ENCODE measurements at places on chromosomes 5 and 9. TPM values are rescaled to one million over a fixed set of nuclear protein-coding genes. Genes with fewer than 3 reads are reported as not detected.

DNA sequence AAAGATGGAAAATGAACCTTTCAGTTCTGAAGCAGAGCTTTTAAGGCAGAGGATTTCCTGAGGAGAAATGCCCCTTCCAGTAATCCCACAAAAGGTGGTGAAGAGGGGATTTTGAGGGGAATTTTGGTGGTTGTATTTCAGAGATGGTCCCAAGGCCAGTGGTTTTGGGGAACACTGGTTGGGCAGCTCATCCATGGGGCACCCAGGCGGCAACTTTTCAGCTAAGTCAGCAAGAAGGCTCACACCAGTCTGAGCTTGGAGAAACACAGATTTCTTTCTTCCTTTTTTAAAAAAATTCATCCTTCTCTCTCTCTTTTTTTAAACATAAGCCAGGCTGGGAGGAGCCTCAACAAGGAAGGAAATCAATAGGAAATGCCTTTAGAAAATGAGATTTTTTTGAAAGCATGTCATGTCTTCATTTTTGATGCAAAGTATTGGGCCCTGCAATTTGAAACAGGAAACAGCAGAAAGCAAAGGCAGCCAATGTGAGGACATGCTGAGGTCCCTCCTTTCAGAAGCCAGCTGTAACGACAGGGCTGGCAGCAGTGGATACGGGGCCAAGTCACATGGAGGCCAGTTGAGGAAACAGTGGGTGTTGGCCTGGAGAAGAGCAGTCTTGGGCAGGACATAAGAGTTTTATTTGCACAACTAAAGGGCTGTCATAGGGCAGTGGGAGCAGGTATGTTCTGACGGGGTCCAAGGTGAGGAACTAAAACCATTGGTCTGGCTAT is 155.3 kb upstream of the KLF4 start:
- DNase-seq = no peak

MOB3B gene
- total RNA-seq = 3.0 TPM

DNA sequence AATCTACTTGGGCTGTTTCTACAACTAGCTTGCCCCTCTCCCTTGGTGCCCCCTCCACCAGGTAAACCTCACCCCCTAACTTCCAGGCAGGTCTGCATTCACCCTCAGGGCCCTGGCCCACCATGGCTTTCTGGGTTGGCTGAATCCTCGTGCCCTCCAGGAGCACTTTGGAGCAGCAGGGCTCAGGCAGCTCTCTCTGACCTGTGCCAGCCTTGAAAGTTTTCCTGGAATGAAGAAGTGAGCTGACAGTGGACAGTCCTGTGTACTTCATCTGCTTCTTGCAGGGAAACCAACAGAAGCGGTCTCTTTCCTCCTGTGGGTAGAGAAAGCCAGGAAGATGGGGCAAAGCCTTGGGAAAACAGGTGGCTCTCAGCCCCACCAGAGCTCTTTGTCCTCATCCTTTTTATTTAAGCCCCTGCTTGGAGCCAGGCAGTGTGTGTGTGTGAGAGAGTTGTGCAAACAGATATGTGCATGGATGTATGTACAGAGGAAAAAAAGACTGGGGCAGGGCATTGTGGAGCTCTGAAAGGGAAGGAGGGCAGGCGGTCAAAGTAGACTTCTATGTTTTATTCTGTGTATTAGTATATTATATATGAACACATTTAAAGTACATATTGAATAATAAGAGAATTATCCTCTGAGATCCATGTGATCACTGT is 62.3 kb upstream of the SPRY4 start:
- DNase-seq = no peak

DNA sequence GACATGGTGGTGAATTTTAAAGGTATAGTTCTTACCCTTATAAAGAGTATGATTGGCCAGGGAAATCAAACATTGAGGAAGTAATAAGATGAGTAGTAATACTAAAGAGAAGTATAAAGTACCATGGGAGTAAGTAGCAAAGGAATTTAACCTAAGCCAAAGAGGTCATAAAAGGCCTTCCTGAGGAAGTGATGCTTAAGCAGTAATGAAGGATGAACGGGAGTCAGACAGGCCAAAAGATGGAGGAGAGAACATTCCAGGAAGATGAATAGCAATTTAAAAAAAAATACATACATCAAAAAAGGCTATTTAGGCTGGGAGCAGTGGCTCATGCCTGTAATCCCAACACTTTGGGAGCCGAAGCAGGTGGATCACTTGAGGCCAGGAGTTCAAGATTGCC is 29.0 kb downstream of the KLHL3 start:
- no peak for DNase-seq

- DNase-seq = no peak
These were observed 4.3 kb downstream of the RPL12 start for GRCh38 chr9:127446713-127447415.

DNA sequence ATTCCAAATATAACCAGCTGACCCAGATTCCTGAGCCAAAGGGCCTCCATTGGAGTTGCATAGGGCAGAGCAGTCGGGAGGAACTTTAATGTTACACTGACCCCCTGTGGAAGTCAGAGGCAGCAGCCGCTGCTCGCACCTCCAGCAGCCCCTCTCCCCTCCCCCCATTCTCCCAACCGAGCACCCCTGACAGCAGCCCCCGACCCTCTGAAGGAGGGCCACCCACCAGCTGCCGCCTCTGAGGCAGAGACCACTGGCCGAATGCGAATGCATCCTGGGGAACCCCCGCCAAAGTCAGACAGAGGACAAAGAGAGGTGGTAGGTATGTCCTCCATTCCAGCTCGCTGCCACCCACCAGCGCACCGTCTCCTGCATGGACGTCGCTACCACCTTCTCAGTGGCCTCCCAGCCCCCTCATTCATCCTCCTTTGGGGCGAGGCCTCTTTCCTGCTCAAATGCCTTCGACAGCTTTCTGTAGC is 231.0 kb downstream of the CDK5RAP2 start:
- DNase-seq = peak; percentile 38

DNA sequence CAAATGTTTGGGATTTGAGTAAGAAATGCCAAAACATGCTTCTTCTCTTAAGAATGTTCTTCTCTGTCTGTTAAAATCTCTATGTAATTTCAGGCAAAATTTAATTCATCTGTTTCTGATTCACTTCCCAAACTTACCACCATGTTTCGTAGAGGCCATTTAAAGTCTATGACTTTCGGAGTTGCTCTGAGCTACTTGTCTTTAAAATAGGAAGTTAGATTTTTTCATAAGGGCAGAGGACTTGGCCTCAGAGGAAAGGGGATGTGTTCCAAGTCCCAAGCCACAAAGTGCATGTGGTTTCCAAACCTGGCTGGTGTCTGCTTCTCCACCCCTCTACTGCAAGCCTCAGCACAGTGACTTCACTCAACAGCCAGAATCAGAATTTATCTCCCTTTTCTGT is 111.3 kb upstream of the ADRA1B start:
- DNase-seq = no peak

DNA sequence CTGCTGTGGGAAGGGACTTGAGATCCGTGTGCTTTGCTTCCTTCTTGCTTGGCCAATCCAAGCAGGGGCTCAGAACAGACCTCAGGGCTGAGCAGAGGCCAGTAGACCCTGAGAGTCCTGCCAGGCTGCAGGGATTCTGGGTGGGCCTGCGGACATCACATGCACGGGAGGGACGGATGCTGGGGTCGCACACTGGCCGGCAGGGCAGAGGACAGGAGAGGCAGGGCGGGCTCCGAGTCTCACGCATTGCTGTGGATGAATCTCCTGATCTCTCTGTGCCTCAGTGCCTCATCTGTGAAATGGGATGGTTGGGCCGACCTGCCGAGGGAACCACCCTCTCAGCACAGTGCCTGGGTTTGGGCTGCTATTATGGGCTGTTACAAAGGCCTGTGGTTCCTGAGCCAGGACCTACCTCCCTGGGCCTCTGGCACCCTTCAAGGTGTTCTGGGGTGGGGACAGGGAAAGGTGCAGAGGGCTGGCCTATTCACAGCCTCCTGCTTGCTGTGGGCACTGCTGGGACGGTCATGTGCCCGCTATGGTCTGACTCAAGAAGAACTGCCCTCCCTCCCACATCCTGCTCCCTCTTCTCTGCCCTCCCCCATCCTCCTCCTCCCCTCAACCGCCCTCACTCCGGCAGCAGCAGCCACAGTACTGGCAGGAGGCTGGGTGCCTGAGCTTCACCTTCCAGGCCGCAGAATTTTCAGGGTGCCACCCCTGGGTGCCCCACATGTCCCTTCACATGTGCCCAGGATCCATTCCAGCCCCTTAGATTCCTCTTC is 43.3 kb downstream of the NCS1 start:
- no peak for DNase-seq

DNA sequence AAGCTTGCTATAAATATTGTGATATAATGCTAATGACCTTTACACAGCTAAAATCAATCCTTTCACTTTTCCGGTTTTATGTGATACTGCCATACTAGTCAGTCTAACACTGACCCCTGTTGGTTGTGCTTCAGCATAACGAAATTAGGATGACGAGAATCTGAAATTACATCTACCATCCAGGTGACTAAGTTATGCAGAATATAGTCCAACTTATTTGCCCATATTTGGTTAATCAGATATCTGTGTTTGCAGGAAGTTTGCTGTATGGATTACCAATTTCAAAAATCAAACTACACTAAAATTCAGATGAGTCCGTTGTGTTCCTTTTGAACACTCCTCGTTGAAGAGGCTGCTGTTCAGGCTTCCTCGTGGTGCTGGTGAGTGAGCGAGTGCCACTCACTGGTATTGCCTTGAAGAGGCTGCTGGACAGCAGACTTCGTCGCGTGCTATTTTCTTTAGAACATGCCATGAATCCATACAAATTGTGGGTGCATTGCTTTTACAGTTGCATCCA is 32.5 kb downstream of the TENT4A start:
- DNase-seq = peak; percentile 35

DNA sequence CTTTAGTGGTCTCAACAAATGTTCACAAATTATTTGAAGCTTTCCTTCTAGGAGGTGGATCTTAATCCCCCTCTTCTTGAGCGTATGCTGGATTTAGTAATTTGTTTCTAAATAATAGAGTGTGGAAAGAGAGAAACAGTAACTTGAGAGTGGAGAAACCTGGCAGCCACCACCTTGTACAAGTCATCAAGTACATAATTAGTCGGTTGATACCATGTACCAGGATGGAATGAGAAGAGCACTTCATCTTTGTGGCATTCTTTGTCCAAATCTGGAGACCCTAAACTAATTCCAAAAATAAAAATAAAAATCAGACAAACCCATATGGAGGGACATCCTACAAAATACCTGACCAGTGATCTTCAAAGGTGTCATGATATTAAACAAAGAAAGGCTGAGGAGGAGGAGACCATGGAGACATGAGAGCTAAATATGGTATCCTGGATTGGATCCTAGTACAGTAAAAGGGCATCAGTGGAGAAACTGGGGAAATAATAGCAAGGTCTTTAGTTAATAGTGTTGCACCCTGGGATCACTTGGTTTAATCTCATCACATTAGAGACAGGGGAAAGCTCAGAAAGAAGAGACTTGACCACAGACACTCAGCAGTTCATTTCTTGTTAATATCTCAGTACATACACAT is 147.9 kb downstream of the ASTN2 start:
- DNase-seq = no peak

DNA sequence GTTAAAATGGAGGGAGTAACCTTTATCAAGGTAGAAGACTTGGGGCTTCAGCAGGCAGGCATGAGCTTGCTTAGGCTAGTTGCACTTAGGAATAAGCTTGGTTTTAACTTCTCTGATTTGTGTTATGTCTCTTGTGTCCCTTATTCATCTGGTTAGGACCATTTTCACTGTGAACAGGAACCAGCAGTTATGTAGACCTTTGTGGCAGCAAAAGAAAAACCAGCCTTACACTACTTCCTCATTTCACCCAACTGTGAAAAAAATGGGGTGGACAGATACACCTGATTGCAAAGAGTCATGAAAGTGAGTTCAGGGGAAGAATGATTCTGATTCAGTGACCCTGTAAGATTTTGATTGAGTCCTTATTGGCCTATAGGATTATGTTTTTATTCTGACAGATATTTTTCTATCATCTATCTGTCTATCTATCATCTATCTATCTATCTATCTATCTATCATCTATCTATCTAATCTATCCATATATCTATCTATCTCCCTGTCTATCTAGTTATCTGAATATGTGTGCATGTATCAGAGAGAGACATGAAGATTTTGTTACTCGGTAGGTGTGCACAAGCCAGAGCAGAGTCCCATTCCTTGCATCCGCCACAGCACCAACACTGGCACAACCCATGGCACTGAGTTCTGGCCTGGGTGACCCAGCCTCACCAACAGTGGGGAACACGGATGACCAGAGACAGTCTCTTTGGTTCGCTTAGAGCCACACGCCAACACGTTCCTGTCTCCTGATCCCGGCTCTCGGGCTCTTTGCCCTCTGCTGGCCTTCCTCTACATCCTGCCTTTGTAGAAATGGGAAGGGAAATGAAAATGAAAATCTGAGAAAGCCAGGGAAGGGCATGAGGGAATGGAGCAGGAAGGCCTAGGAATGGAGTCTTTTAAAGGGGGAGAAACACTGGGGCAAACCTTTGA is 1.3 kb upstream of the ZNF366 start:
- DNase-seq = no peak

CER1 gene
- not detected for total RNA-seq

ST8SIA4 gene
- total RNA-seq = 11.2 TPM

- DNase-seq = no peak
These were observed 551.2 kb upstream of the TUSC1 start for GRCh38 chr9:26229324-26230054.

DNA sequence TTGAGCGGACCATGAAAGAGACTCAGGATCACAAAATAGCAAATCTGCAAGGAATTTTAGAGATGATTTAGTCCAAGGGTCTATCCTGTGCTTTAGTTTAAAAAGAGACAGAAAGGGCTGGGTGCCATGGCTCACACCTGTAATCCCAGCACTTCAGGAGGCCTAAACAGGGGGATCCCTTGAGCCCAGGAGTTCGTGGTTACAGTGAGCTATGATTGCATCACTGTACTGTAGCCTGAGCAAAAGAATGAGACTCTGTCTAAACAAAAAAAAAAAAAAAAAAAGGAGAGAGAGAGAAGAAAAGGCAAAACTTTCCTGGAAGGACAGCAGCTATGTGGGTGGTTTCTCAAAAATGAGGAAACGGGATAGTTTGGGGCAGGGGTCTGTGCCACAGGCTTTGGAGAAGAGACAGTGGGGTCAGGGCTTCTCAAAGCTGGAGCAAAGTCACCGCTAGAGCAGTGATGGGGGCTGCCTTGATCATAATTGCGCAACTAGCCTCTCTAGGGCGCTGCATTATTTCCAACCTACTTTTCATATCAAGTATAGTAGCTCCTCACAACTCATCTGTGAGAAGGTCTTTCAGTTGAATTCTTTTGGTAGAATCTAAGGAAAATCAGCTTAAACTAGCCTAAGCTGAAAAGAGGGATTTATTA is 8.5 kb upstream of the ANKH start:
- no peak for DNase-seq

- DNase-seq = no peak
These were observed 402.8 kb downstream of the CDK5RAP2 start for GRCh38 chr9:120177121-120177520.

OMD gene
- not detected for total RNA-seq

KIAA1958 gene
- total RNA-seq = 6.7 TPM

GRCh38 chr9:78029551-78030295 is 1.9 kb downstream of the GNAQ start:
- DNase-seq = peak; percentile 32

GRCh38 chr5:115514220-115514619 is 30.4 kb downstream of the FEM1C start:
- DNase-seq = no peak
